ENCODE measurements at places on chromosomes 1 and 21. TPM values are rescaled to one million over a fixed set of nuclear protein-coding genes. Genes with fewer than 3 reads are reported as not detected.

The FCRL1 gene
- not detected for total RNA-seq

The FCRL5 gene
- total RNA-seq: not detected

The MAD2L2 gene
- 68.7 TPM for total RNA-seq

The EVI5 gene
- total RNA-seq: 0.35 TPM

The KCNN3 gene
- total RNA-seq: not detected

The SYT2 gene
- not detected for total RNA-seq

The TRIM67 gene
- total RNA-seq: not detected

The MTF1 gene
- total RNA-seq: 21.0 TPM

The TESK2 gene
- 2.6 TPM for total RNA-seq

The MMP23B gene
- total RNA-seq: 1.8 TPM

The SELL gene
- total RNA-seq: 568 TPM

The CREG1 gene
- 8.0 TPM for total RNA-seq

The SYPL2 gene
- not detected for total RNA-seq

The CACNA1S gene
- total RNA-seq: not detected

The CRYAA gene
- total RNA-seq: not detected

The FAAH gene
- 6.1 TPM for total RNA-seq

The EXO1 gene
- 44.4 TPM for total RNA-seq

The PLA2G2F gene
- not detected for total RNA-seq

The S100A7 gene
- not detected for total RNA-seq

The C2CD4D gene
- total RNA-seq: 1.1 TPM

The KCNE1 gene
- total RNA-seq: 0.19 TPM

The DMBX1 gene
- total RNA-seq: not detected

The MARK1 gene
- not detected for total RNA-seq

The RASAL2 gene
- total RNA-seq: not detected

The TPTE gene
- total RNA-seq: not detected

The KRTAP11-1 gene
- not detected for total RNA-seq

The BTBD8 gene
- total RNA-seq: 2.7 TPM

The CFHR1 gene
- total RNA-seq: not detected

The CR1L gene
- total RNA-seq: not detected

The PTCH2 gene
- 0.92 TPM for total RNA-seq

The ATP13A2 gene
- 59.4 TPM for total RNA-seq

The TNFRSF9 gene
- total RNA-seq: 0.62 TPM

The IVL gene
- total RNA-seq: not detected

The F13B gene
- total RNA-seq: not detected

The AKIRIN1 gene
- total RNA-seq: 61.2 TPM

The UTP11 gene
- total RNA-seq: 33.0 TPM

The HOOK1 gene
- total RNA-seq: 8.0 TPM

The KMO gene
- 0.12 TPM for total RNA-seq

The SMG7 gene
- total RNA-seq: 72.4 TPM

The MIXL1 gene
- not detected for total RNA-seq

The PLXNA2 gene
- 1.1 TPM for total RNA-seq

The ZNF648 gene
- not detected for total RNA-seq

The BSND gene
- 0.05 TPM for total RNA-seq

Measured in activated CD4-positive, alpha-beta T cell treated with anti-CD3 and anti-CD28 coated beads, Interleukin-2, amount 10 ng/mL, durations not matched to agents 7 days and 5 days (primary cell).